ENCODE measurements at places on chromosomes 1 and 21.

GRCh38 chr1:6037338-6037762 is 8.3 kb upstream of the KCNAB2 start:
- DNase-seq: no peak

DNA sequence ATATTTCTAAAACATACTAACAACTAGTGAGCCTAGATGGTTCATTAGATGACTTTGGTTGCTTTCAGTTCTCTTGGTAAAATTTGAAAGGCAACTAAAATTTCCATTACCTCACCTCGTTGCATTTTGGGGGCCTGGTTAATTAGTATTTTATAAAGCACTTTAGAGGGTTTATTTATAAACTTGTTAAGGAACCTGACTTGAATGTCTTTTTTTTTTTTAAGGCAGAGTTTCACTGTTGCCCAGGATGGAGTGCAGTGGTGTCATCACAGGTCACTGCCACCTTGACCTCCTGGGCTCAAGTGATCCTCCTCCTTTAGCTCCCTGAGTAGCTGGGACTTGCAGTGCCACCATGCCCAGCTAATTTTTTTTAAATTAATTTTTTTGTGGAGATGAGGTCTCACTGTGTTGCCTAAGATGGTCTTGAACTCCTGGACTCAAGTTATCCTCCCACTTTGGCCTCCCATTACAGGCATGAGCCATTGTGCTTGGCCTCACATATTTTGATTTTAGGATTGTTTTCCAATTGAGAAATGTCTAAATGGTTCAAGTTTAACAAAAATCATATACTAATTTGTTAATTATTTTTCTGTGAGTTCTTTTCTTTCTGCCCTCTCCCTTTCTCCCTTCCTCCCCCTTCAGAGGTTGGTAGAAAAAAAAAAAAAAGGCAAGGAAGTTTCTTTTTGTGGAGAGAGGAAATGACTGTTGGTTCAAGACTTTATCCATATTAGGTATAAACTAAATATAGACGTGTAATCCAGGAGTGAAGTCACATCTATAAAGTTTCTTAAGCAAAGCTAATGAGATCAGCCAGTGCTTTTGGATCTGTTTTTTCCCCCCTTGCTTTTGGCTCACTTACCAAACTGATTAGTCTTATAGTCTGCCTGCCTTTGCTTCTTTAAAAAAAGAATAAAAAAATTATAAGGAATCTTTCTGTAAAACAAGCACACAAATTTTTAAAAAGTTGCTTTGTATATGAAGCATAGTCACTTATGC is 24.7 kb downstream of the CLIC4 start:
- no peak for DNase-seq

GRCh38 chr1:155396874-155397476 is 76.3 kb downstream of the RUSC1 start:
- no peak for DNase-seq

- no peak for DNase-seq
Measured at GRCh38 chr1:39957299-39958015, 2.5 kb downstream of the MFSD2A start.

DNA sequence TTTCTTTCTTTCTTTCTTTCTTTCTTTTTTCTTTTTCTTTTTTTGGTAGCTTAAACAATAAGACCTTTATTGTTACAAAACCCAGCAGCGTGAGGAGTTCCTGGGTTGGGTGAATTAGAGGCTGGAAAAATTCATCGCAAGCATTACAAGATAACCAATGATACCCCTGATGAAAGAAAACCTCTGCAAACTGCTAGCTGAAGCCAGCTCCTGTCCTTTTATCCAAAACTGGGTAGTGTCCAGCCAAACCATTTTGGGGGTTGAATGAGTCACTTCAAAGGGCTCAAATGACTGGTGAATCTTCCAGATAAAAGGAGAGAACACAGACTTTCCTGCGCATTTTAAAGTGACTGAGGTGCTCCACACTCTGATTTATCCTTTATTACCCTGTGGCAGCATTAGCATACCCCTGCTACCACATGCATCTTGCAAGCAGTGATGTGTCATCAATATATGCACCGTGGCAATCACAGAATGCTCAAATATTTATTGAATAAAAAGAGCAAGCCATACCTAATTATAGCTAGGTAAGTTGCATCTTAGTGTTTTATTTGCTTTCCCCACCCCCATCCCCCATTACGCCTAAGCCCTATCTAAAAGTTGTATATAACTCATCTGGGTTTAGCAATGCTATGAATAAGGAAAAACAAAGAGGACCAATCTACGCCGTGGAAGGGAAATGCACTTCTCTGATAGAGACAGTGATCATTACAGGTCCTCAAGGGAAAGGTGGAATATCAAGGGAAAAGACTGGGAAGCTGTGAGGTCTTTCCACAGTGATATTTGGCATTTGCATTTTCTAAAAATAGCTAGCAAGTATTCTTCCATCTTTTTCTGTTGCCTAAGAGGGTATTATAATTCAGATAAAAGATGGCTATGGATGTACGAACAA is 32.4 kb upstream of the CEP350 start:
- DNase-seq: no peak

DNA sequence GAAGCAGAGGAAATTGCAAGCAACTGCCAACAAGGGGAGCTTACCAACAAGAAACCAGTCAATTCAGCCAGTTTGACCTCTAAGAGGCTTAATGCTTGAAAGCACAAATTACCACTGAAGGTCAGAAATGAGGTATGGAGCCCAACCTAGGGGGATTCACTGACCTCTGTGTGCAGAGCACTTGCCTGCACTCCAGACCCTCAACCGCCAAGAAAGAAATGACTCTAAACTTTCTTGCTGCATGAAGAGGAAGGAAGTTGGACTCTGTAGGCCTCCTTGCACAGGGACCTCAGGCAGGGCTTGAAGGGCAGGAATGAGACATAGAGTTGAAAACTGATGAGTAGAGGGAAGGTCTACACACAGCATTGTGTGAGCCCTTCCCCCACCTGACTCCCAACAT is 10.0 kb downstream of the ARMH1 start:
- no peak for DNase-seq

DNA sequence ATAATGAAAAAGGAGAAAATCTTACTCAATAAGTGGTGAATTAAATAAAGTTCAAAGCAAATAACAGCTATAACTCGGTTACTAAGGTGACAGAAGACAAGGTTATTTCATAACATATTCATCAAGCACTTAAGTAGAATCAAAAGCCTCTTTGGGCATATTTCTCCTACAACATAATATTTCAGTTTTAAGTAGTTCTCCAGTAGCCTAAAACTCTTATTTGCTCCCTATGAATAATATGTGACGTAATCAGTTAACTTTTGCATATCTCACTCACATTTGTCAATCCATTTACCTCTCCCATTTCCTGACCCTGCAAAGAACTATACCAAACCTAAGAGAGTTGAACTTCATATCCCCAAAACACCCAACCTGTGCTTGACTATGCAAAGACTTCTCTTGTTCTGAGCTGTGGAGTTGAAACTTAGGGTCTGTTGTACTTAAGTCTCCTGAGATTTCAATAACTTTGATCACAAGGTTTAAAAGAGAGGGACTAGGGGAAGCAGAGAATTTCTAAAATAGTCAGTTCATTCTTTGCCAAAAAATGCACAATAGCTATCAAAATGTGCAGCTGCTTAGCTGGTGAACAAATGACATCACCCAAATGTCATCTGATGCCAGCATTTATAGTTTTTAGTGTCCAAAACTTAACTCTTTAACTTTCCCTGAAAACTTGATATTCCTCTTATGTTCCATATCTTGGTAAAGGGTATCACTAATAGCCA is 37.2 kb downstream of the TTLL7 start:
- DNase-seq: no peak

GRCh38 chr1:206714331-206715058 is 29.8 kb downstream of the MAPKAPK2 start:
- DNase-seq: no peak

- no peak for DNase-seq
Measured at GRCh38 chr1:110533230-110533629, 14.3 kb upstream of the KCNA10 start.

- no peak for DNase-seq
Measured at GRCh38 chr1:28173980-28174297, 2.6 kb downstream of the PTAFR start.

DNA sequence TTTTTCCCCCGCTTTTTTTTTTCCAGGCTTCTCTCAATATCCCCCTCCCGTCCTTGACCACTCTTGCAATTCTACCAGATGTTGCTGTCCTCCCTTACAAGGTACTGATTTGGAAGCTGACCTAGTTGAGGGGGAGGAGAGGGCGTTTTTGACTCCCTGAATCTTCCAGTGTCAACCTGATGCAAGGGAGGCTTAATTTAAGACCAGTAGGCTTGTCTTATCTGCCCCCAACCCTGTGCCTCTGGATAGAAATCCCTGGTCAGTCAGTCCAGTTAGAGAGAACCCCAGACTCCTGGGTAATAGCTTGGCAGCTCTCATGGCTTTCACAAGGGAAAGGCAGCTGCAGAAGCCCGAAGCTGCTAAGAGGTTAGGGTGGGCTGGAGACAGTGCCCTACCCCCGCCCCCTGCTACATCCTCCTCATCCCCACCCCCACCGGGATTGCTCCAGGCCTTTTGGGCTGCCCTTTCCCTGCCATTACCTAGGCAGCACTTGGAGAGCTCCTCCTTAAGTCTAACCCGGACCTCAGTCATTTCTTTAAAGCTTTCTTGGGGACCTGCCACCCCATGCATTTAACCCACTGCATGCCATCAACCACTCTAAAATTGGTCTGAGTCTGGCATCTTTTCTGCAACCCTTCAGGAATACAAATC is 3.6 kb downstream of the ACKR1 start:
- no peak for DNase-seq

- no peak for DNase-seq
Measured at GRCh38 chr21:39947031-39947430, 79.8 kb downstream of the PCP4 start.

GRCh38 chr1:205592443-205593003 is 39.3 kb downstream of the ELK4 start:
- DNase-seq: no peak

DNA sequence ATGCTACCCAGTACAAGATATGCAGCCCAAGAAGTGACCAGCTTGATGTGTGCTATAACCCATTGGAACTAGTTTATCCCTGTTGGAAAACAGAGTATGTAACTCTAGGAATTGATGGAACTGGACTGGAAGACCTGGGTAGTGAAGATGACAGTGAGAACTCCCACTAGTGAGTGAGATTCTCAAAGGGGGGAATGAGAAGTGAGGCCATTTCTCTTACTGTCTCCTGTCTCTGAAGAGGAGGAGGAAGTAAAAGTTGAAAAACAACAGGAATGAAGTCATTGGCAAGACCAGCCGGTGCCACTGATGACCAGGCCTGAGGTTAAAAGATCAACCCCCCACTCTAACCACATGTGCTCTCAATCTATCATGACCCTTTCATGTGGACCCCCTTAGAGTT is 20.9 kb downstream of the PLA2G2F start:
- no peak for DNase-seq

- DNase-seq: no peak
Measured at GRCh38 chr1:54601730-54602129, 21.6 kb downstream of the FAM151A start.

DNA sequence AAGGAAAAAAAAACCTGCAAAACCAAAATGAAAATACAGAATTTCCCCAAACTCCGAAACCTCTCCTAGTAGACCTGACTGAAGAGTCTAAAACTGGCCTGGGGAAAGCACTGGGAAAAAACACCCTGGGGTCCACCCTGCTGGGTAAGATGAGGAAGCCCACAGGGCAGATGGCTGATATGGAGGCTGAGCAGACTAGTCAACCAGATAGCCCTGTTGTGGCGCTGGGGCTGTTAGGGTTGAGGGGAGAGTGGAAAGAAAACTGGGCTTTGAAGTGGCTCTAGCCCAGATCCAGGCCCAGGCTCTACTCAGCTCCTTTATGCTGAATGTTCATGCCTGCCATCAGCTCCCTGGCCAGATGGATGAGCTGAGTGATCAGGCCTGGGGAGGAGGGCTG is 6.8 kb upstream of the SLAMF1 start:
- no peak for DNase-seq

GRCh38 chr21:35342440-35342839 is 293.3 kb upstream of the RUNX1 start:
- DNase-seq: no peak

DNA sequence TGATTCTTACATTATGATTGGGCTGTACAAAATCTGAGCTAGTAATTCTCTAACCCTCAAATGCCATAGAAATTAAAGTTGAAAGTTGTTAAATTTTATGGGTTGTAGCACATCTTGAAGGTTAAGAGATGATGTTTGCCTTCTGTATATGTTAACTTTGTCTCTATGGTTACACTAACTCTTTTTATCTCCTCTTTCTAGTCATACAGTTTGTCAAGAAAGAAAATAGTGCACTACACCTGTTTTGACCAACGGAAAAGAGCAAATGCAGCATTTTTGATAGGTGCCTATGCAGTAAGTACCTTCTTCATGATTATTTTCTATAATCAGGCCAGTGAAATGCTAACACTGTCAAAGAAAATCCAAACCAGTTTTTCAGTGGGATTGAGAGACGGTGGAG is 38.2 kb downstream of the CDC14A start:
- DNase-seq: no peak

- DNase-seq: no peak
Measured at GRCh38 chr1:154864189-154864975, 5.7 kb downstream of the KCNN3 start.

GRCh38 chr1:97271916-97272788 is 550.6 kb downstream of the PTBP2 start:
- DNase-seq: no peak

DNA sequence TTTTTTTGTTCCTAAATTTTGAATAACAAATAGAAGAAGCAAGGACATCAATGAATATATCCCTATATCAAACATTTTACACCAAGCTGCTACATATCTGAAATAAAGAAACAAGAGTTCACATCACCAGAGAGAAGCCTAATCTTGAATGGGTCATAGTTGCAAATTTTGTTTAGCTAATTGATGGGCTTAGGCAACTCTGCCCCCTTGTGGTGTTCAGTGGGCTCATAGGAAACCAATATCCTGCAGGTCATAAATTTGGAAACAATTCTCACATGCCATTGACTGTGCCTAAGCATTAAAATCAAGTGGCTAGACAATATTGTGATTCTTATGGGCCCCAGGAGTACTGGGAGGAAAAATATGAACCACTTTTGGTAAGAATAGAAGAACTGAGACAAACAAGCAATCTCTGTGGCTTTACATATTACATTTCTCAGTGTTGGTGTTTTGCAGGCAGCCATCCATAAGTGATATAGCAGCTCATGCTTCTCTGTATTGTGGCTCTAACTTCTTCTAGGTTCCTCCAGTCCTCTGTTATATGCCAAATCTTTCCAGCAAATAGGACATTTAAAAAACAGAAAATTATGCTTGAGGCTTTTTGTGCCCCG is 1262.8 kb upstream of the PRMT6 start:
- no peak for DNase-seq

- no peak for DNase-seq
Measured at GRCh38 chr1:106178791-106179190, 877.7 kb upstream of the PRMT6 start.
